ENCODE measurements at places on chromosomes 16 and 17.

DNA sequence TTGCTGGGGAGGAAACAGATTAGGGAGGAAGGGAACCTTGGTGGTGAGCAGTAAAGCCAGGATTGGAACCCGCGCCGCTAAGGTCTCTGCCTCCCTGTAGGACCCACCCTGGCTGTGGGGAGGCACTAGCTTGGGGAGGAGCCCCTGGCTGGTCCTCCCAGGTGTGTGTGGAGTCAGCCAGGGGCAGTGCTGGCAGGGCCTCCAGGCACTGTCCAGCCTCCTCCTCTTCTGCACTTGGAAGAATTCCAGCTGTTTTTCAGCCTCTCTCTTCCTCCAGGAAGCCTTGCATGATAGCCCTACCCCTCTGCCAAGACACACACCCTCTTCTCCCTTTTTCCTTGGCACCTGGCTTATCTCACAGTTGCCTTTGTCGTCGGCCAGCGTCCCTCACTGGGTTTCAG, 34.8 kb downstream of the TMEM235 start:
- no peak for DNase-seq

DNA sequence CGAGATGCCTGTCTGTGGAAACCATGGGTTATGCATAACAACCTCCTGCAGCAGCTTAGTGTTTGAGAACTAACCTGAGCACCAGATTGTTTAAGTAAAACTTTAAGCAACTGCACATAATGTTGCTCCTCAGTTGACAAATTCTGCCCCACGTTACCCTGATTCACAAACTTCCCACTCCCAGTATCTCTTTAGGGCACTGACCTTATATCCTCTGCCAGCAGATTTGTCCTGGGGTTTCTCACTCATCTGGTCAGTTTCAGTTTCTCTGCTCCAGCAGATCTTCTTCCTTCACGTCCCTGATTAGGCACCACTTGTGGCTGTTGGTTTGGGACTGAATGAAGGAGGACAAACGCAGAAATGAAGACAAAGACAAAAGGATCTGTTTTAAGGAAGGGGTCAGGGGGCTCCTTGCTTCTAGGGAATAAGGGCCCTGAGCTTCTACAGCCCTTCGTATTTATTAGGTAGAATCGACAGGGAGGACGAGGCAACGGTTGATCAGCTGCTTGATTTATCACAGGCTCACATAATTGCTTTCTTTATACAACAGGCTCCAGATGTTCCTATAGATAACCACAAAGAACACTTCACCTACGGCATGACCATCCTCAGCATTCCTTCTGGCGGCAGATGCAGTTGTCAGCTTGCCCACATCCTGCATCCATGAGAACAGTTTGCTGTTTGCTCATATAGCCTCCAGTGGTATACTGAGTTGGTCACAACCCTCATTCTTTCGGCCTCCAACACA, 13.5 kb upstream of the ZNF689 start:
- DNase-seq, result no peak

DNA sequence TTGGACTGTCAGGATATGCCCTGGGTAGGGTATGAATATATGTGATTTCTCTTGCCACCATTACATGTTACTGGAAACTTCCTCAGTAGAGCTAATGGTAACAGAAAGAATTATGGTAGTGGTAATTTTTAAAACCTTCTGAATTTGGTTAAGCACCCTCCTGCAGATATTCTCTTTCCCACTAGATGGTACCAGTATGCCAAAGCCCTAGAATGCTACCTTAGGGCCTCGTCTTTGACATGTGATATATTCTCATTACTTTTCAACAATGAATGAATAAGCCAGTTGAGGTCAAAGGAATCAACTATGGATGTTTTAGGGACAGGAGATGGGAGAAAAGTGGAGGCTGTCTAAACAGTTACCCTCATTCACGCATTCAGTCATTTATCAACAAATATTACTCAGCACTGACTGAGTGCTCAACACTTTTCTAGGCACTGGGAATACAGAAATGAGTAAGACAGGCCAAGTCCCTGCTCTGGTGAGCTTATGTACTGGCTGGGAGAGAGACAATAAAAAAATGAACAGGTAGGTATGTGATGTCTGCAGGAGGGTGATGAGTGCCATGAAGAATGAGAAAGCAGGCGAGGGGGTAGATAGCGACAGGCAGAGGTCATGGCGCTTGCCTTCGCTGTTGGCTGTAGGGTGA, 14.7 kb downstream of the CDH13 start:
- no peak for DNase-seq

GRCh38 chr16:49855822-49856671, at the start of gene ZNF423:
ZNF423 (minus strand) TSS chr16:49856112; CDS start chr16:49855774, 338 bp downstream.
- DNase-seq, result no peak

DNA sequence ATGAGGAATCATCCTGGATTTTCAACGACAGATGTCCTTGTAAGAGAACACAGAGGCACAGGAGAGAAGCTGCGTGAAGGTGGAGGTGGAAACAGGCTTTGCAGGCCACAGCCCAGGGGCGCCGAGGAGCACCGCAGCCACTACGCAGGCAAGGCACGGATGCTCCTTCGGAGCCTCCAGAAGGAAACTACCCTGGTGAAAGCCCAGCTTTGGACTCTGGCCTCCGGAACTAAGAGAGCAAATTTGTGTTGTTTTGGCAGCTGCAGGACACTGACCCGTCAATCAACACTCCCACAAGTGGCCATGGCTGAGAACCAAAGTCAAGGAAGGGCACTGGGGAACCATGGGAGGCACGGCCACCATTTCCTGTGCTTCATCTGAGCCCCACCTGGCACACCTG, 3.4 kb downstream of the ARL16 start:
- DNase-seq, result no peak

DNA sequence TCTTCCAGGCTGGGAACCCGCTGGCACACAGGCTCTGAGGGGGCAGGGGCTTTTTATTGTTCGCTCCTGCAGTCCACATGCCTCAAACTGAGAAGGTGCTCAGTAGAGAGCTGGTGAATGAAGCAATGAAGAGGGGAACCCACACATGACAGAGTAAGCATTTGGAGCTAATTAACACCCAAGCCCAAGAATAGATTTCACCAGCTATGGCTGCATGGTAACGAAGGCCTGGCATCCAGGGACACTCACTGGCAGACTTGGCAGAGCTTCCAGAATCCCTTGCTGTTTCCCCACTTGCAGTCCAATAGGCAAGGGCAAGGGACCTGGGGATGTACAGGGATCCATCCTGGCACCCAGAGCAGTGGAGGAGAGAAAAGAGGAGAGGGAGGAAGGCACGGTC, 12.2 kb downstream of the FLOT2 start:
- DNase-seq, result no peak

- no peak for DNase-seq
These were observed 33.5 kb downstream of the ABCC3 start for GRCh38 chr17:50668025-50668837.

DNA sequence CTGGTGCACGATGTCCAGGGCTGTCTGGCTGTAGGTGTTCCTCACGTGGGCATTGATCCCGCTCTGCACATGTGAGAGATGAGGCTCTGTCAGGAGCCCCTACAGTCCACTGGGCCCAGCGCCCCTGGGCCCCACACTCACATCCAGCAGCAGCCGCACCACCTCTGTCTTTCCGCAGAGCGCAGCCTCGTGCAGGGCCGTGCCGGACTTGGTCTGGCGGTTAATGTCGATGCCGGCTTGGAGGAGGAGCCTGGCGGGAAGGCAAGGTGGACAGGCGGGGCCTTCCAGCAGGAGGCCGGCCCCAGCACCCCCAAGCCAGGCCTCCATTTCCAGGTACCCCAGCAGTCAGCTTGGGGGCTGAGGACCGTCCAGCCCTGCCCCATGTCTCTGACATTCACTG, 9.2 kb downstream of the CASKIN1 start:
- no peak for DNase-seq

DNA sequence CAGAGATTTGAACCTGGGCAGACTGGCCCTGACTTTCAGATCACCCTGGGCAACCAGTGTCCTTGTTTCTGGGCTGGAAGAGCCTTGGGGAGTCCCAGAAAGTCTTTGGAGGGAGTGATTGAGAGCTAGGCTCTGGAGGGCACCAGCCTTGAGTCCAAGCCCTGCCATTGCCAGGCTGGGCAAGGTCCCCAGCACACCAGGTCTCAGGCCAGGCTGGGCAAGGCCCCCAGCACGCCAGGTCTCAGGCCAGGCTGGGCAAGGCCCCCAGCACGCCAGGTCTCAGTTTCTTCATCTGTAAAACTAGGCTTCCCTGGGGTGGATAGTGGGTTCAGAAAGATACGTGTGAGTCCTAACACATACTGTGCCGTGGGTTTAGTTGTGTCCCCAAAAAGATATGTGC, 135.0 kb downstream of the IRF8 start:
- DNase-seq, result no peak

GRCh38 chr17:14741491-14741890, 440.6 kb downstream of the HS3ST3B1 start:
- no peak for DNase-seq

- no peak for DNase-seq
These were observed 12.8 kb downstream of the TERF2 start for GRCh38 chr16:69373019-69373418.

DNA sequence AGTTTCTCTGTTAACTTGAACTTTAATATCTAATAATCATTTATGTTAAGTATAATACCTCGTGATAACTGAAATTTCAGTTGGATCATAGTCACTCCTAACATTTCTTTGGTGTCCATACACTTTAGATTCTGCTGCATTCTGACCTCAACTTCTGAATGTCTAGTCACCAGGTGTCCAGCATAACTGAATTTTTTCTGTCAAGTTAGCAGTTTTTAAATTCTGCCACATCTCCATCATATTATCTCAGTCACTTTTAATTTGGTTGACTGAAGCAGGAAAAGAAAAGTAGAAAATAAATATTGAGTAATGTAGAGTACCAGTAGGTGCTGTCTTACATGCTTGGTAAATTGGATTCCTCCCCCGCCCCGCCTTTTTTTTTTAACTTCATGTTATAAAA, 128.6 kb downstream of the TANC2 start:
- no peak for DNase-seq

DNA sequence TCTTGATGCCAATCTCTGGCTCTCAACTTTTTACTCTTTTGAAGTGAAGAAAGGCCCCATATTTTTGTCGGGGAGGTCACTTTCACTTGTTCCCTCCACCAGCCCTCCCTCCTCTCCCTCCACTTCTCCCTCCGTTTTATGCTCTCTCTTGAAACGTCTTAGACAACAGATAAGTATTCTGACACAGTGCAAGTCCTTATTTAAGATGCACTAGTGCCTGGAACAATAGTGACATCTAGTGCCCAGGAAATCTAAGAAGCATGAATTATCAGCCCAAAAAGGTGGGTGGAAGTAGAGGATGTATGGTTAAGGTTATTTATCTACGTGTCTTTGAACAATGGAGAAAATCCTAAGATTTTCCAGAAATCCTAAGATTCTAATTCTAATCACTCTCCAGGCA, 17.9 kb downstream of the PSME3IP1 start:
- DNase-seq, result no peak

- no peak for DNase-seq
These were observed 2.1 kb upstream of the SPG7 start for GRCh38 chr16:89506113-89506504.
